ENCODE measurements at places on chromosomes 13 and 19.
A peak's percentile ranks its signal among the peaks of the same experiment; 100 is the strongest.

DNA sequence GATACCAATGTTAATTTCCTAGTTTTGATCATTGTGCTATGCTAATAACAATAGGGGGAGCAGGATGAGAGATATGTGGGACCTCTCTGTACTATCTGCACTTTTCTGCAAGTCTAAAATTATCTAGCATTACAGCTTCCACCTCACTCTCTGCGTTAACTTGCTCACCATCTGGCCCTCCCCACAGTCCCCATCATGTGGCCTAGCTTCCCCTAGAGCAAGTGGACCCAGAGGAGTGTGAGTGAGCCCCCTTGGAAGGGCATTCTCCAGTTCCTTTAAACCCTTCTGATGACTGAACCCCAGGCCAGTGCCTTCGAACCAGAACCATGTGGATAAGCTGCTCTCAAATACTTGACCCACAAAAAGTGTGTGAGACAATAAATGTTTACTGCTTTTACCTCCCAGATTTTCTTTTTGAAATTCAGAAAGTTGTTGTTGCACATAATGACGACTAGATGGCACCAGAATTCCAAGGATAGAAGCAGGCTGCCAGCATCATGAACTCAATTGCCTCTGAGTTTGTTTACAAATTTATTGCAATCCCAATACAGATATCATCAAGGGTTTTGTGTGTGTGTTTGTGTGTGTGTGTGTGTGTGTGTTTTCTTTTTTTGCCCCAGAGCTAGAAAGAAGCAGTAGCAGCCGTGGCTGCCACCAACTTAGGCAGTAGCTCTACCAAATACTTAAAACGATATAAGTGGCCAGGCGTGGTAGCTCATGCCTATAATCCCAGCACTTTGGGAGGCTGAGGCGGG, 49.0 kb upstream of the ZNF780A start:
- DNase-seq, result peak; percentile 27

GRCh38 chr13:45196622-45197021, 4.2 kb downstream of the KCTD4 start:
- DNase-seq, result no peak

GRCh38 chr19:30877661-30878113, 471.5 kb downstream of the TSHZ3 start:
- DNase-seq, result no peak

GRCh38 chr19:46616631-46617322, 8.1 kb downstream of the PTGIR start:
- no peak for DNase-seq

DNA sequence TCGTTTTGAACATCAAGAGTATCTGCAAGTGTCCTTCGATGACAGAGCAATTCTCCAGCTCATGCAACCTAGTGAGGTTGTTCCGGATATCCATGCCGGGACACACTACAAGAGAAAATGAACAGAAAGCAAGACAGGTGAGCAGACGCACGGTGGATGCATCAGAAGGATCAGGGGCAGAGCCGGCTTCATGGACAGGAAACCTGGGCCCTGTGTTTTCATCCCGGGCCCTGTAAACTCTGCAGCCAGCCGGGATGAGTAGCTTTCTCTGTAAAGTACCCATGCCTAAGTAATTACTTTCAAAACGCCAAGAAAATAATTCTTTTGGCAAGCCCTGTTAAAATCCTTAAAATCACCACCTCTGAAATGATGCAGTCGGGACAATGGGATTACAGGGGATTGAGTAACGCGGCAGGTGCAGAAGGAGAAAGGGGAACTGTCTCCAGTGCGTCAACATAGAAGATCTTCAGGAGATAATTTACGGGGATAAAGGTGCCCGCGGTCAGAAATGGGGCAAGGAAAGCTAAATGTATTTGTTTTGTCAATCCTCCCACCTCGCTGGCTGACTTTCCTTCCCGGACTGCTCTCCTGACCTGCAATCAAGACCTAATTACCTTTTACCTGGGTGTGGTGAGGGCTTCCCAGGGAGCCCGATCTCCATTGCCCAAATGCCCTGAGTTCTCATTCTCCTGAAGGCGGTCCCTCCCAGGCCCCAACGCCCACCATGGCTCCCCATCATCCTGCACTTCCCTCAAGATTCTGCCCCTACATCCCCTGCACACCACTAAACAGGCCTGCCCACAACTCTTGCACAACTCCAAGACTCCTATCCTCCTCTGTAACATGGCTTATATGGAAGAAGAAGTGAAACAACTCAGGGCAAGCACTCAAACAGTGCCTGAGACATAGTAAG, 26.2 kb downstream of the INSR start:
- DNase-seq, result no peak

- DNase-seq, result no peak
Measured at GRCh38 chr13:72166102-72166650, 299.2 kb upstream of the DACH1 start.

- no peak for DNase-seq
Measured at GRCh38 chr13:76439546-76439945, 446.7 kb downstream of the KCTD12 start.

DNA sequence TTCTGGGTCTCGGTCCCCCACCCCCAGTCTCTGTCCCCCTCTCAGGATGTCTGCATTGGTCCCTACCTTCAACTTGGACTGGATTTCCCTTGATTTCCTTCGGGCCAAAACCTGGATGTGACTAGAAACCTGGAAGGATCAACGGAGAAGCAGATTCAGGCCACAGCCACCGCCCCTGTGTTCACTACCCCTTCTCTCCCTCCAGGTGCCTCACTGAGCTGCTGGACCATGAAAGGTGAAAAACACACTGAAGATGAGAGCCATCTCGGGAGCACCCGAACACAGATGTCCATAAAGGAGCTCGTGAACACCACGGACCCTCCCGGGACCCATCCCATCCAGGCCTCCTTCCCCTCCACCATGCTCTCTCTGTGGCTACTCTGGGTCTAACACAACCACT, 5.0 kb downstream of the TEAD2 start:
- DNase-seq, result no peak

- no peak for DNase-seq
Measured at GRCh38 chr13:42320375-42320787, 48.4 kb downstream of the AKAP11 start.

GRCh38 chr13:26663791-26664190, 96.8 kb downstream of the GPR12 start:
- DNase-seq, result no peak

DNA sequence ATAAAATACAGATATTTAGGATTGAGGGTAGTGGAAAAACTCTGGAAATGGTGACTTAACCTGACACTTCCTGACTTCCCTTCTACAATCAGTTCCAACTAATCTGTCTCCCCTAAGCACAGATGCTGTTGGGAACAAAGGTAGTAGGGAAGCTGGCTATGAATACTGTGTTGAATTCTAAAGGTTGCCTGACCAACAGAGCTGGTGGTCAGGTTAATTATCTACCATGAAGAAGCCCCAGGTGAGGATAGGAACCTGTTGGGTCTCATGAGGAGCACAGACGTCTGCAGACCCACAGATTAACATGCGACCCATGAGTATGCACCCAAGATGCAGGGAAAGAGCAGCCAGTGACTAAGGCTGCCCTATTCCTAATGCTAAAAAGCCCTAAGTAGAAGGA, 172.3 kb downstream of the DIAPH3 start:
- no peak for DNase-seq
